ENCODE measurements at places on chromosomes 3 and 15.

GRCh38 chr15:56767315-56767714 is 34.0 kb upstream of the ZNF280D start:
- no peak for DNase-seq

- DNase-seq = no peak
Observed at GRCh38 chr3:168583977-168584376, 488.3 kb upstream of the GOLIM4 start.

- DNase-seq = no peak
Observed at GRCh38 chr3:46186471-46187340, 21.4 kb downstream of the CCR1 start.

- no peak for DNase-seq
Observed at GRCh38 chr3:123447416-123447748, 1.5 kb downstream of the ADCY5 start.

DNA sequence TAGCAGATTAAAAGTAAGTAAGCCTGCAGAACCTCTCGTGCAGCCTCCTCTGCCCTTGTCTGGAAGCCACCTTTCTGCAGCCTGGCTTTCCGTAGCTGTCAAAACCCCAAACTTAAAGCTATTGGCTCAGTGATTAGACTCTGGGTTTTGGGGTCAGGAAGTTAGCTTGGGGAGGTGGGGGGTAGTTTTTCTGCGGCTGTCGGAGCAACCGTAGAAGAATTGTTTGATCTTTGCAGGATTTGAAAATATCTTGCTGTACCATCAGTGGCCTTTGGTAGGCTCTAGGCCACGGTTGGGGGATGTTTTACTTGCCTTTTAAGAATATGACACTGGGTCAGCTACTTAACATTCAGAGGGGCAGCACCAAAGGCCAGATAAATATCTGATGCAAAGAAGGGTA is 88.4 kb upstream of the RASGRP1 start:
- no peak for DNase-seq

- DNase-seq = no peak
Observed at GRCh38 chr15:47720555-47720954, 3.2 kb downstream of the SEMA6D start.

DNA sequence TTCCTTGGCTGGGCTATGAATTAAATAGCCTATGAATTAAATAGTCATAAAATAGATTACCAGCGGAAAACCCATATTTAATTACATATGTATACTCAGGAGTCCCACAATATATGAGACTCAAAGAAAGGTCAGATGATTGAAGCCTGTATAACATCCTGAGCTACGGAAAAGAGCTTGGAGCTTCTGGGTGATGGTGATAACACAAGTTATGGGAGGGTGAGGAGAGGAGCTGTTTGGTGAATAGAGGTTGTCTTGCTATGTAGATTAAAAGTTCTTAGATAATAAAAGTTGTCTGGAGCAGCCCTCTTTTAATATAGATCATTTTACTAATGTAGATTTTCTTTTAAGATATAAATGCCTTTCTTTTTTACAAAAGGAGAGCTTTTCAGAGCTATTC is 1.8 kb downstream of the PML start:
- no peak for DNase-seq

- DNase-seq = no peak
Observed at GRCh38 chr3:157091083-157091833, 68.7 kb downstream of the CCNL1 start.

- no peak for DNase-seq
Observed at GRCh38 chr15:92881211-92881754, 18.8 kb upstream of the CHD2 start.

DNA sequence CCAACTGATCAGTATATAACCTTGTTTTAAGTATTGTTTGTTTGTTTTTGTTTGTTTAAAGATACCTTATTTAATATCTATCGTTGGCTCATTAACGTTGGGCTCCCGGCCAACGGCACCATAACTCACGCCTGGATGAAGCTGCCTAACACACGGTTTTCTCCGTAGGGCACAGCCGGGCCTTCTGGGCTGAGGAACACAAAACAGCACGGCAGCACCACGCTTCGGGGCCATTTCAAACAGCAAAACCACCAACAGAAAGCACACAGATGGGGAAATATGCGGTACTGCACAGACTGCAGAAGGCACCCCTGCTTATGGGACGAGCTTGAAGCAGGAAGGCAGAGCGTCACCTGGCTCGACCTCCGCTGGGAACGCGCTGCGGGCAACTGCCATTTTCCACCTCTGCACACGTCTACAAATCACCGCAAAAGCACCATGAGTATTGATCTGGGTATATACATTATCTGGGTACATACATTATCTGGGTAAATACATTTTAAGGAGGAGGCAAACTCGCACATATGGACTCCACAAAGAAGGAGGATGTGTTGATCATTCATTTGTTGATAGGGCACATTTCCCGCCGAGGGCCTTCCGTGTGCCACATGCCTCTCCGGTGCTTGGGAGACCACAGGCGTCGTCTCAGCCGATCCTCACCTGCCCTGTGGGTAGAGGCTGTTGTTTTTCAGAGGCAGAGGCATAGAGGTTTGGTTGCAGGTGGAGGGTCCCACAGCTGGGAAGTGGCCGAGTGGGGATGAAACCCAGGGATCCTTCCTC is 123.7 kb upstream of the ATP2B2 start:
- no peak for DNase-seq

DNA sequence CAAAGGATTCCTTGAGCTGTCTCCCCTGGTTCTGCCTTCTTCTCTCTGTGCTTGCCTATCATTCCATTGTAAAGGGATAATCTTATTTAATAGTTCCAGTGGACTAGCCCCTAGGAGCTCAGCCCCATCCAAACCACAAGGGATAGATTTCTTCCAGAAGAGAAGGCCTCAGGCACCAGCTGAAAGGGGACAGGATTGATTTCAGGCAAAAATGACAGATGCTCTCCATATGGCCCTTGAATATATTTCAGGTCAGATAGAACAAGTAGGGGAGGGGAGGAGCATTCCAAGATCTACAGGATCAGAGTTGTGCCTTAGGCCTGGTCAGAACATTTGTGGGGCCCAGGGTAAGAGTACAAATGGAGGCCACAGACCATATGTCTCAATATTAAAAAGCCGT is 85.3 kb downstream of the RPLP1 start:
- peak; percentile 28 for DNase-seq

DNA sequence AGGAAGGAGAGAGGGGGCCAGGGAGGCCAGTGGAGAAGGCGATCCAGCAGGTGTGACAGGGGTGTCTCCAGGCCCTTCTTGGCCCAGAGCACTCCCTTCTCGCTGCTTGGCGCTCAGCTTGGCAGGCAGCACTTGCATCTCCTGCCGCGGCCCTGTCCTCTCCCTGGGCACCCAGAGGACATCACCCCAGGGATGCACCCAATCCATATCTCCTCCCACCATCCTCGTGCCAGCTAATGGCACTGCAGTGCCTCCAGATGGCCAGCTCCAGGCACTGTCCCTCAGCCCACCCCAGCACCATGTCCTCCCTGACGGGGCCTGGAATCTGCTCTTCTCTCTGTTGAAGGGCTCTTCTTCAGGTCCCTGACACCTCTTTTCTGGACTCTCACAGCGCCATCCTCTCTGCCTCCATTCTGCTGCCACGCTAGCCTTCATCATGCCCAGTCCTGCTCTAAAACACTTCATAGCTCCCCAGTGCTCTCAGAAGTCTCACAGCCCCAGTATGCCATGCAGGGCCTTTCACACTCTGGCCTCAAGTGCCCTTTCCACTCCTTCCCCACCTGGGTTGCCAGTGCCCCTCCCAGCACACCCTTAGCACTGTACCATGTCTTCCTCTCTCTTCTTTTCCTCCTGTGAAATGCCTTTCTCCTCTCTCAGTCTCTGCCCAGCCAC is 106.8 kb upstream of the SLC6A11 start:
- no peak for DNase-seq

- no peak for DNase-seq
Observed at GRCh38 chr15:88658070-88658965, 19.5 kb downstream of the ISG20 start.

- no peak for DNase-seq
Observed at GRCh38 chr3:46628901-46629369, 16.6 kb downstream of the FAM240A start.

DNA sequence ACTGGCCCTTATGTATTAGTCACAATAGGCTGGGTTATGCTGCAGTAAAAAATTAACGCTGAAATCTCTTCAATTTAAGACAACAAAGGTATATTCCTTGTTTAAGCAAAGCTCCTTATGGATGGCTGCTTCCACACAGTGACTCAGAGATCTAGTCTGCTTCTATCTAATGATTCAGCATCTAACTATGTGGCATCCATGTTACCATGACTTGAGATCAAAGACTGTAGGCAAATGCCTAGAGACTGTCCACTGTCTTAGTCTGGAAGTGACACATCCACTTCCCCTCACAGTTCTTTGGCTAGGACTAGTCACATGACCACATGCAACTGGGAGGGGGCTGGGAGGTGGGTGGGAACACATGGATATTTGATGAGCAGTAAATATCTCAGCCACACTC is 61.3 kb upstream of the PSMD6 start:
- DNase-seq = no peak

DNA sequence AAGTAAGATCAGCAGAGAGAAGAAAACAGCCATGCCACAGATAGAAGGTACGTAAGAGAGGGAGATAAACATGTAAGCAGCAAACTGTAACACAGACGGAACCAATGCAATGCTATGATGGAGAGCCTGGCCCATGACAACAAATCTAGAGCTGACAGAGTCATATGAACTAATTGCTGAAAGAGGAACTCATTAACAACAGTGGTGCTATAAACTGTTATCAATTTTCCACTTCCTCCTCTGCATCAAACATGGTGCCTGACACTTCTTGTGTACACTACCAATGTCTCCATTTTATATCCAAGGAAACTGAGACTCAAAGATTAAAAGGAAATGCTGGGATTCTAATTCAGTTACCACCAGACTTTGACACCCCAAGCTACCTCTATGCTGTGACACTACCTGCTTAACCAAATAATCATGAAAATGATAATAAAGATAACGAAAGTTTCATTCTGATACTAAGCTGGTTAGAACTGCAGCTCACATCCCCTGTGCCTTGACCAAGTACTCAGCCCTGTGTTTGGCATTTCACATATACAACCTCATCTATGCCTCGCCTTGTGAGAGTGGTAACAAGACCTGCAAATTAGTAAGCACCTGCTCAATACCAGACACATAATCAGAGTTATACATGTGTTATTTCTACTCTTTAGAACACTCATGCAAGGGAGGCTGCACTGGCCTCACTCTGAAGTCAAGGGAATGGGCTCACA is 79.3 kb downstream of the ANO10 start:
- DNase-seq = no peak

DNA sequence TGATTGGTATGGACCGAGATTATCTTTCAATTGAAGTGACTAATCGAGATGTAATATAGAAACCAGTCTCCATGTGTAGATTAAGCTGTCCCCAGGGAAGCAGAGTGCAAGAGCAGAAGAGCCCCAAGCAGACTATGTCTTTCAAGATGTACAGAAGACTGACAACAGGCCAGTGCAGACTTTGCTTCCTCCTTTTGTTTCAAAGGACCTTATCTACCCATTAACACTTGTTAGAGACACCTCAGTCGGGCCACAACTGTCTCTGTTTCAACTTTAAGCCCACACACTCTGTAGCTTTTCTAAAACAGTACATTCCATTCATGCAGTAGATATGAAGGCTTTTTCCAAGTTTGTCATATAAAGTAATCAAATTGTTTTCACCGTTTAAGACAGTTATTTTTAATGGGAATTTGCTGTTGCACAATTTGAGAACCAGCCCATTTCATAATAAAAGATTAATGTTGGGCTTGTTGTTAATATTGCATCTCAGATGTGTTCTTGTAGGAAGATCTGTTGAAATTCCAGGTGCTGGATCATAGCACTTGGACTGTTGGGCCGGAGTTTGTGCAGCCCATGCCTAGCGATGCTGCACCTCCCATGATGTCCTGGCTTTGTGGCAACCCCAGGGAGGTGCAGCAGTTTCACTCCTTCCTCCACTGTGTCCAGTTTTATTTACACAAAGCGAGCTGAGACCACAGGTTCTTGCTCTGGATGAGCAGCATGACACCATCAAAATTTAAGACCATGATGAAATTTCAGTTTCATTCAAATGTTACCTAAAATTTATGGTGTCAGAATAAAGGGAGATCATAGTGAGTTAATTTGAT is 12.4 kb downstream of the GORASP1 start:
- DNase-seq = no peak

DNA sequence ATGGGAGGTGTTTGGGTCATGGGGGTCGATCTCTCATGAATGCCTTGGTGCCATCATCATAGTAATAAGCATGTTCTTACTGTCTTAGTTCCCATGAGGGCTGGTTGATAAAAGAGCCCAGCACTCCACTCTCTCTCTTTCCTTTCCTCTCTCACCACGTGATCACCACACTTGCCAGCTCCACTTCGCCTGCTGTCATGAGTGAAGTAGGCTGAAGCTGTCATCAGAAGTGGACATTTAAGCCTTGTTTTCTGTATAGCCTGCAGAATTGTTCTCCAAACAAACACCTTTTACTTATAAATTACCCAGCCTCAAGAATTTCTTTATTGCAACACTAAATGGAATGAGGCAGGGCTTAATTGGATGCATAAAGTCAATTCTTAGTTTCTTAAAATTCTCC is 6.1 kb downstream of the OR5H1 start:
- no peak for DNase-seq

- no peak for DNase-seq
Observed at GRCh38 chr15:93517176-93517575, 428.2 kb upstream of the RGMA start.

- DNase-seq = no peak
Observed at GRCh38 chr3:43165786-43166185, 59.9 kb upstream of the POMGNT2 start.

- DNase-seq = no peak
Observed at GRCh38 chr3:133926736-133927539, 31.3 kb upstream of the RAB6B start.

DNA sequence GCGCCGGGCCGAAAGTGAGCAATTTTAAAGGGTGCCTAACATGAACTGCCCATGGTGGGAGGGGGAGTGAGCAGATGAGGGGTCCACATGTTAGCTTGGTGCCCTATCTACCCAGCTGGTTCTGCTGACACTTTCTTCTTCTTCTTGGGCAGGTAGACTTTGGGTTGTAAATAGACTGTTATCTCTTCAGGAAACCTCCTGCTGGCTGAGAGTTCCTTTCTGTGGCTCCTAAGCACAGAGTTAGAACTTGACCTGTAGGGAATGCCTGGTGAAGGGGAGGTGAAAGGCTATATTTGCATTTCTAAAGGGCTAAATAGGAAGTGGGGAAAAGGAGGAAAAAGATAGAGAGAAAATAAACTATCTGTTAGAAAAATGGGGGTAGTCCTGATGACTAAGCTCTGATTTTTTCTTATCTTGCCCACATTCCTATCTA is 521.4 kb upstream of the TGFBR2 start:
- DNase-seq = no peak

All from skeletal muscle cell (primary cell).